NCI-H446 treated with DMSO at 0.1 percent for 48 hours (cell line): ENCODE measurements at places on chromosomes 2 and 18.

- no peak for DNase-seq
Observed at GRCh38 chr2:111168528-111169239, 48.0 kb downstream of the BCL2L11 start.

GRCh38 chr18:48007955-48008701 is 77.7 kb upstream of the SMAD2 start:
- DNase-seq, result no peak

DNA sequence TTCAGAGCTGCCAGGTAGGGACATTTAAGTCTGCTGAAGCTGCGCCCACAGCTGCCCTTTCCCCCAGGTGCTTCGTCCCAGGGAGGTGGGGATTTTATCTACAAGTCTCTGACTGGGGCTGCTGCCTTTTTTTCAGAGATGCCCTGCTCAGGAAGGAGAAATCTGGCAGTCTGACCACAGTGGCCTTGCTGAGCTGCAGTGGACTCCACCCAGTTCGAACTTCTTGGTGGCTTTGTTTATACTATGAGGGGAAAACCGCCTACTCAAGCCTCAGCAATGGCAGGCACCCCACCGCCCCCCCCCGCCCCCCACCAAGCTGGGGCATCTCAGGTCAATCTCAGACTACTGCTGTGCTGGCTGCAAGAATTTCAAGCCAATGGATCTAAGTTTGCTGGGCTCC is 458.1 kb upstream of the RAB12 start:
- no peak for DNase-seq

DNA sequence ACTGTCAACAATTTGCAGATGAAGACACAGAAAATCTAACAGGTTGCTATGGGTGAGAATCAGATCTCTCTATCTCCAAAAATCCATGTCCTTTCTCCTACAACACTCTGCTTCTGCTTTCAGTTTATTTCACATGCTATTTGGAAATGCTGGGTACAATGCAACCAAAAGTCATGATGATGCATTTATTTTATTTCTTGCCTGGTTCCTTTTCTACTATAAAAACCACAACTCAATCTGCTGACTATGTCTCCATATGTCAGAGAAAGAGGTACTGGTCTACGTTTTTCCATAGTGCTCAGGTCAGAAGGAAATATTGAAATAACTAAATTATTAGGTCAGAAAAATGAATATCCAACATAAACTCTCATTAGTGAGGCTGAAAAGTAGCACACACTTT is 20.5 kb downstream of the RAD51AP2 start:
- DNase-seq, result no peak

DNA sequence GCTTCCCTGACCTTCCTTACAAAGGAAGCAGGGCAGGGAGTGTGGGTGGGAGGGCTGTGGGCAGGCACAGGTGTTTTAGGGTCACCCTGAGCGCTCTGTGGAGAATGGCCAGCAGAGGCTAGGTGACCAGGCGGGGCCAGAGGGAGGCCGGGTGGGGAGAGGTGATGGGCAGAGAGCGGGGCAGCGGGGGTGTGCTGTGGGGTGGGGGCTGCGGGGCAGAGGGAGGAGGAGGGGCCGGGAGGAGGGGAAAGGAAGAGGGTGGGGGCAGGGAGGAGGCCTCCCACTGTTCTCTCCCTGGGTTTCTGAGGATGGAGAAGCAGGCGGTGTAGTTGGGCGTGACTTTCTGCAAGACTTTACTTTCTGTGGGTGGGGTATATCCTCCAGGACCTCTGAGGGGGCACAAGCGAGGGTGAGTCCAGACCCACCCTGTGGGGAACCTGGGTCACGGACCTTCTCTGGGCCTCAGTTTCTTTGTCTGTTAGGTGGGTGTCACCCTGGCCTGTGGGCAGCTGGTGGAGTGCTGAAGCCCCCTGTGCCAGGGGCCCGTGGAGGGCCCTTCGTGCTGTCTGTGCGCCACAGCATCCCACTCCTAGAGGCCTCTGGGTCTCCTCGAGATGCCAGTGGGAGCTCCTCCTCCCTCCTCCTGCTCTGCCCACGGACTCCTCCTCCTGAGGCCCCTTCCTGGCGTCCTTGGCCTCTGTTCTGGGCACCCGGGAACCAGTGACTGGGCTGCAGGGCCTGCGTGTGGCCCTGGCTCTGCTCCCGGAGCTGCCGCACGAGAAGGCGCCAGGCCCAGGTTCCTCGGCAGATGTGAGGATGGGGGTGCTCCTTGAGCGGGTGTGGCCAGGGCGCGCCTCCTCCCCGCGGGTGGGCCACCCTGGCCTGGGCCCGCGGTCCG is 6.3 kb upstream of the NEU4 start:
- DNase-seq, result no peak

DNA sequence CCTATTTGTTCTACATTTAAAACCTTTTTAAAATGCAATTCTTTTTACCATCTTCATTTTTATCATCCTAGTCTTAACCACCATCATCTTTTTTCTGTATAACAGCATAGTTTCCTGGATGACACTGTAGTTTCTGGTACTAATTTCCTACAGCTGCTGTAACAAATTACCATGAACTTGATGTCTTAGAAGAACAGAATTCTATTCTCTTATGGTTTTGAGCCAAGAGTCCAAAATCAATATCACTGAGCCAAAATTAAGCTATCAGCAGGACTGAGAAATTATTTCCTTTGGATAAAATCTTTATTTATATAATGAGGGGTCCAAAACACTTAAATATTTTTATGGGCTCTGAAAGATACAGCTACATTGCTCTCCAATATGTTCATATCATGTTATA is 539.3 kb downstream of the METTL4 start:
- no peak for DNase-seq
